NCI-H187 treated with DMSO at 0.1 percent for 48 hours (cell line): ENCODE measurements at places on chromosomes 7 and 10.

DNA sequence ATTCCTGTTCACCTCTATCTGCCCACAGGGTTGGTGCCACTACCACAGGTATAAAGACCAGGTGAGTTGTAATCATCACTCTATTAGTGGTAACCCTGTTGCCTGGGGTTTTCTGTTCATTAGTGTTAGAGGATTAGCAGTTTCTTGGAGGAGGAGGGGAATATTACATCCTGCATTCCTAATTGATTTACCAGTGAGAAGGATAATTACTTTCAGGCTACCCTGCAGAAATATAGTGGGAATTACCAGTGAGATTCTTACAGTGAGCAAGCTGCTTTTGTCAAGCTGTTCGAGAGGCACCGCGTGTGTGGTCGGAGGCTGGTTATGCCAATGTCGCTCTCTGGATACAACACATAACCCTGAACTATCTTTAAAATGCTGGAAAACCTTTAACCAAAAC, 280.7 kb downstream of the SORCS3 start:
- no peak for DNase-seq

DNA sequence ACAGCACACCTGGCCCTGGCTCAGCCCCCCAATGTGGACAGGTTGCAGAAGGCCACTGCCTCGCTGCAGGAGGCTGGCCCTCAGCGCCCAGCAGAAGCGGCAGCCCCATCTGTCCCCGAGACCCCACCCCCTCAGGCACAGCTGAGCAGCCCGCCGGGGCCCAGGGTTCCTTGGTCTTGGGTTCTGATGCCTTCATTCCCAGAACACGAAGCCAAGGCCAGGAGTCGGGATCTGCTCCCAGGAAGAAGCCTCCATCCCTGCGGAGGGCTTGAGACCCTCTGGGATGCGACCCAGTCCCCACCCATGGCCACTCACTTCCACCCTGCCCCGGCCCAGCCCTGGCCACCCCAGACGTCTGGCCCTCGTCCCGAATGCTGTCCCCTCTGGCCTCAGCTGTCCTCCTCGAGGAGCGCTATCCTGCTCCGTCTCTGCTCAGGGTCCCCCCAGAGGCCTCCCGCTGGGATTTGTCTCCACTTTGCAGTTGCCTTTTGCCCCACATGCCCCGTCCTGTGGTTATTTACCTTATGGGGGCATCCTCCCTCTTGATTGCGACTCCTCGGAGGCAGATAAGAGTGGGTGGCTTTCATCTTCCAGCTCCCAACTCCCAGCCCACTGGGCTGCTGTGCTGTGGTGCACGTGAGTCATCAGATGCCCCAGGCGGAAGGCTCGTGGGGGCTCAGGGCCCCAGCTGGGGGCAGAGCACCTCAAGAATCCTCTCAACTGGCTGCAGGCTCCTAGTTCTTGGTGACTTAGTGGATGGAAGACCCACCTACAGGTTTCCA, 97.5 kb downstream of the MKI67 start:
- no peak for DNase-seq

DNA sequence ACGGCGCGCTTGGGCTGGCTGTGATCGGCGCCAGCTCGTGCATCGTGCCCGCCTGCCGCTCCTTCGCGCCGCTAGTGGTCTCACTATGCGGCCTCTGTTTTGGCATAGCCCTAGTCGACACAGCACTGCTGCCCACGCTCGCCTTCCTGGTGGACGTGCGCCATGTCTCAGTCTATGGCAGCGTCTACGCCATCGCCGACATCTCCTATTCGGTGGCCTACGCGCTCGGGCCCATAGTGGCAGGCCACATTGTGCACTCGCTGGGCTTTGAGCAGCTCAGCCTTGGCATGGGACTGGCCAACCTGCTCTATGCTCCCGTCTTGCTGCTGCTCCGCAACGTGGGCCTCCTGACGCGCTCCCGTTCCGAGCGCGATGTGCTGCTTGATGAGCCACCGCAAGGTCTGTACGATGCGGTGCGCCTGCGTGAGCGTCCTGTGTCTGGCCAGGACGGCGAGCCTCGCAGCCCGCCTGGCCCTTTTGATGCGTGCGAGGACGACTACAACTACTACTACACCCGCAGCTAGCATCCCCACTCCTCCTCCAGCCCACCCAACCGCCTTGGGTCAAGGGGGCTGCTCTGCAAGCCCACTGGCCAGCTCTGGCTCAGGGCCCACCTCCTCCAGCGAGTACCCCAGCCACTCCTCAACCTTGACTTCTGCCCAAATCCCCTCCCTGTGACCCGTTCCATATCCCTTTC, 1.9 kb downstream of the SLC18A3 start:
- no peak for DNase-seq

DNA sequence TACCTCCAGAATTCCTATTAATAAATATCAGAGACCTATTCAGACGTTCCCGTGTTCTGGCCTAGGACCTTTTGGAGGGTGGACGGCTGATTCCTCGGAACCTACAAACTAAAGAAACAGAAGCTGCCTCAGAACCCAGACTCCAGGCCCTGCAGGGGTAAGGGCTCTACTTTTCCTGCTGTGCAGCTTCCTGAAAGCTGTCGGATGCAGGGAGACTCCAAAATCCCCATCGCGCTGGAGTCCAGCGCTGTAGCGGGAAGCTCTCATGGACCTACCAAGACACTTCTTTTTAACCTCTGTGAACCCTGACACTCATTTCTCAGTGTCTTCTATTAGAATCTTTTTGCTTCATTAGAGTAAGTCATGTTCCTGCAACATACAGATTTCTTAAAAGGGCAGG, 244.5 kb upstream of the PITRM1 start:
- DNase-seq: no peak
